Stimulated activated CD4-positive, alpha-beta T cell treated with anti-CD3 and anti-CD28 coated beads, Interleukin-12 subunit alpha, Interleukin-12 subunit beta, amount 100 ng/mL, for 48 hours (primary cell): ENCODE measurements at places on chromosomes 3 and 15.

- no peak for DNase-seq
These were observed 102.2 kb downstream of the ERC2 start for GRCh38 chr3:56365905-56366640.

- no peak for DNase-seq
These were observed 28.3 kb downstream of the ANAPC13 start for GRCh38 chr3:134457376-134458074.

- DNase-seq = no peak
These were observed 163.3 kb downstream of the CDIN1 start for GRCh38 chr15:36742696-36743095.

DNA sequence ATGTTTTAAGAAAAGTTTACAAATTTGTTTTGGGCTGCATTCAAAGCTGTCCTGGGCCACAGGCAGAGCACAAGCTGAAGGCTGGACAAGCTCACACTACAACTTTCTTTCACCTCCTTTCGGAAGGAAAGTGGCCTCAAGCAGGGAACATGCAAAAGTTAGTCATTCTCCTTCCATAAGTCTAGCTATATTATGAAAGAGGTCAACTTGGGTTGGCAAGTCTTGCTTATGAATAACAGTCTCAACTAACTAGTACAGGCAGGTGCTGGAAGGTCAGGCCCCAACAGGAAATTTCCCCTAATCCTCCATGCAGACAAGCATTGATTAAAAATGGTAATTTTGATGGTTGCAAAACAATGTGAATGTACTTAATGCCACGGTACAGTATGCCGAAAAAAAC lies 69.4 kb downstream of the OSBPL10 start:
- no peak for DNase-seq

- DNase-seq = no peak
These were observed 563.5 kb downstream of the OCA2 start for GRCh38 chr15:27535445-27536129.

- DNase-seq = no peak
These were observed 65.5 kb downstream of the MEF2A start for GRCh38 chr15:99631255-99631654.

DNA sequence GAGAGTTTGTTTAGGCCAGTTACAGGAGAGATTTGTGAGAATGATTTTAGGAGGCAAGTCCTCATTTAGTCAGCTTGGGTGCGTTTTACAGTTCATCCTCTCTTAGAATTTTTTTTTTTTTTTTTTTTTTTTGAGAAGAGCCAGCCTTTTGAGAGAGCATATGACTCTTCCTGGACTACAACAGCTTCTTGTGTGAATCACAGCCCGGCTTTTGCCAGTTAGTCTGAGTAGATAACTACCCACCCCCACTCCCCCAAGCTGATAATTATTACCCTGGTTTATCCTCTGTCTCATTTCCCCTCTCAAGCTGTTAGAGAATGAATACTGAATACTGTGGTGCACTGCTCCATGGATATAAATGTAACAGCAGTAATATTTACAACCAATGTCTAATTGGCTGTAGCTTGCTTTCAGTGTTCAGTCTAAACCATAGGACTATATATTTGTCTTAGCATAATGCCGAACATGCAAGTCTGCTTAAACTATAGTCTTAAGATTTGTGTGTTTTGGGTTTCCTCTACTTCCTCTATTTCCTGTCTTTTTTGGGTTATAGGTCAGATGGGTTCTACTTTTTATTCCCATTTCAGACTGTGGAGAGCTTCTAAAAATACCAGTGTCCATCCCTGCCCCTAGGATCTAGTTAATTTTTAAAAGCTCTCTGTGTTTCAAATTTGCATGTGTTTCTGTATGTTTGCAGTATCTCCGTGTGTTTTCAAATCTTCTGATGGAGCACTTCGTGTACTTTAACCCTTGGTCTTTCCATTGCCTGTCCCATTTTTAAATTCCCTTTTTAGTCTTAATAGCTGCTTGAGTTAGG lies 8.0 kb downstream of the CHD2 start:
- DNase-seq = no peak

GRCh38 chr3:178236555-178237277 lies 299.5 kb upstream of the KCNMB2 start:
- DNase-seq = no peak

GRCh38 chr3:195571361-195571760 lies 12.4 kb downstream of the APOD start:
- no peak for DNase-seq

GRCh38 chr3:114770874-114771273 lies 376.2 kb downstream of the ZBTB20 start:
- DNase-seq = no peak

DNA sequence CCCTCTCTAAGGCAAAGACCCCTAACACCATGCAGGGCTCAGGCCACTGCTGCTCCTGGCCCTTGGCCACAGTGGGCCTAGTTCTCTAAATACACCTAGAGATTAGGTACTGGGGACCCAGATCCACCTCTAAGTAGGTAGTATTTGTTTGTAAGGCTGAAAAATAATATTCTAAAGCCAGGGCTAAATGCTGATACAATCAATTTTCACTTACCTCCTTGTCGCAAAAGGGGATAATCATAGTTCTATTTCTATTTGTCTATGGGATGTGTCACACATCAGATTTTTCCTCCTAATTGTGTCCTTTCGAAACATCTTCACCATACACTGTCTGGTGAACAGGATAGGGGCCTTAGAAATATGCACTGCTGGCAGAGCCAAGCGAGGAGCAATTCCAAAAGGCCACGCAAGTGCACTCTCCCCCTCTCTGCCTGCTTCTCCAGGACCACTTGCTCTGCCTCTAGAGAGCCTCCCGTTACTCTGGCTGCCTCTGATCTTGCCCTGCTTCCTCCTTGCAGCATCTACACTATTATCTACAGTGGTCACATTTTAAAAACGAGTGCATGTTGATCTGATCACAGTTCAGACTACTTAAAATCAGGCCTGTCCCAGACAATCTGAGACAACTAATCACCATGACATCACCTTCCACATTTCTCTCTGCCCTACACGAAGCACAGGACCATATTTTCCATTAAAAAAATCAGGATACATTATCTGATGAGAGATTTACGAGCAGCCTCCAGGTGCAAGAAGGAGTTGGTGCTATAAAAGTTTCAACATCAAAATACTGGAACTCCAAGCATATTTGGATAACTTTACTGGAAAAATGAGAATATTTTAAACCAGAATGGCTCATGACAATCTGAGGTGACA lies 115.4 kb downstream of the MYLK start:
- no peak for DNase-seq
